Kidney glomerular epithelial cell (primary cell): ENCODE measurements at places on chromosomes 4 and X.

GRCh38 chr4:72486991-72487390 is 82.0 kb downstream of the ADAMTS3 start:
- DNase-seq: no peak

DNA sequence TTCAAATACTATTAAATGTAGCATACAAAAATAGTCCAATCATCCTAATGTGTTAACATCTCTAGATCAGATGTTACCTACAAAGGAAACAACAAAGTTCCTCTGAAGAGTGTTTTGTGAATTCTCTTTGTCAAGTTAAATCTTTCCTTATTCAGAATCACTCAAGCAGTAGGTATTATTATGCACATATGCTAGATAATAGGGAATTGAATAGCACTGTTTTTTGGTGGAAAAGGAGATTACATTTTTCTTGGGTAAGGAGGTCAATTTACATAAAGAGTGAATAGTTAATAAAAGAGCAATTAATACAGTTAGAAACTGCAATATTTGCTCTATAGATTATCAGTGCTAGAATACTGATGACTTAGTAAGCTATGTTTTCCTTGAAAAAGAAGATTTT is 130.7 kb downstream of the BTC start:
- DNase-seq: no peak

- no peak for DNase-seq
Measured at GRCh38 chrX:106728337-106728736, 1.8 kb downstream of the RNF128 start.

GRCh38 chr4:151717314-151717713 is 43.5 kb downstream of the GATB start:
- DNase-seq: no peak

- no peak for DNase-seq
Measured at GRCh38 chrX:6852869-6853268, 294.6 kb upstream of the STS start.

DNA sequence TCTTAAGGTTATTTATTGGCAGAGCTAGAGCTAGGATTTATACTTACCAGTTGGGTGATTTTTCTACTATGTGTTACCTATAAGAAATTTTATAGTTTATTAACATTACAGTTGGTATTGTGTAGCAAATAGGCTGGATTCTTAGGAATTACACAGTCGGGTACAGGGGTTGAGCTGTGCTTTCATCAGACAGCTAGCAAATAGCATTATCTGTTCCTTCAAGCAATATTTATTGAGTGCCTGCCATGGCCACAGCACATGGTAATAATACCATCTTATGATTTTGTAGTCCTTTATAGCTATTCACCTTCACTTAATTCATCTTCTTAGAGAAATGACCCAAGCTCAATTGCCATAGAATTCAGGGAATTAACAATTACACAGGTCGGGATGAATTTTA is 109.4 kb upstream of the PACRGL start:
- no peak for DNase-seq

- no peak for DNase-seq
Measured at GRCh38 chr4:55304303-55304702, 41.7 kb upstream of the SRD5A3 start.

DNA sequence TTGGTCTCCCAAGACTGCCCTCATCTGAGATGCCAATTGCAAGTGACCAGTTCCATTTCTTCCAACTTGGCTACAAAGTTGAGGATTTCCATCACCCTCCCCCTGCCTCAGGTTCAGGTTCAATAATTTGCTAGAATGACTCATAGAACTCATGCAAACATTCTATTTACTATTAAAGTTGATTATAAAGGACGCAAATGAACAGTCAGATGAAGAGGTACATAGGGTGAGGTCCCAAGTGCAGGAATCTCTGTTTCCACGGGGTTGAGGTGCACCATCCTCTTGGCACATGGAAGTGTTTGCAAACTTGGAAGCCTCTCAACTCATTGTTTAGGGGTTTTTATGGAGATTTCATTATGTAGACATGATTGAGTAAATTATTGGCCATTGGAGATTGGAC is 41.0 kb downstream of the FGFBP1 start:
- DNase-seq: no peak

DNA sequence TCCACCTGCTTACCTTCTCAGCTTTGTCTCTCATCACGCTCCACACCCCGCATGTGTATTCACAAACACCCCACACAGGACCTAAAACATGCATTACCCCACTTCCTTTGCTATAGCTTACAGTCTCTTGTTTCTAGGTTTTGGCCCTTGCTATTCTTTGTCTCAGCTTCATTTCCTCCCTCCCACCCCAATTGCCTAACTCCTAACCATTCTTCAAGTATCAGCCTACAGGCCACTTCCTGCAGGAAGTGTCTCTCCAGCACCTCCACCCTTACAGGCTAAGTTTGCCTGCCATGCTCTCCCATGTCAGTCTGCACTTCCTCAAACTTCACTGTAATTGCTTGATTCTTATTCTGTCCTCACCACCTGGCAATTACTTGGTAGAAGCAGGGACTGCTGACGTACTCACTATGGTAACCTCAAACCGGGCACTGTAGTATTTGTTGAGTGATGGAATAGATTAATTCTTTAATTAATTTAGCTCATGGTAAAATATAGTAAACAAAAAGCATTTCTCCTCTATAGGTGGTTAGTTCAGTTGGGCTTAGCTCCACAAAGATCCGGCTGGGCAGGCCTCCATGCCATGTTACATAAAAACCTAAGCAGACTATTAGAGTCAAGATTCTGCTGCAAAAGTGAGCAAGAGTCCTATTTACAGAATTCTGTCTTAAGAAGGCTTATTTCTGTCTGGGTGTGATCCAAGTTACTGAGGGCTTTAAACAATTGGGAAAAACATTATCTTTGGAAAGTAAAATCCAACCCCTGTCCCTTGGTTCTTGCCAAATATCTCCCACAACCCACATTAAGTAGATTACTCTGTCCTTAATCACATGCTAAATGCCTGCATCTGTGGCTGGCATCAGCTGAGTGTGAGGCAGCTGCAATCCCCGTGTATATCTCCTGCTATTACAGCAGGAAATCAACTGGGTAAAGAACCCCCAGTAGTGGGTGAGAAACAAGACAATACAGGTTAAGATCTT is 124.7 kb upstream of the CPEB2 start:
- no peak for DNase-seq

GRCh38 chr4:78145622-78146021 is 88.5 kb downstream of the FRAS1 start:
- DNase-seq: no peak

DNA sequence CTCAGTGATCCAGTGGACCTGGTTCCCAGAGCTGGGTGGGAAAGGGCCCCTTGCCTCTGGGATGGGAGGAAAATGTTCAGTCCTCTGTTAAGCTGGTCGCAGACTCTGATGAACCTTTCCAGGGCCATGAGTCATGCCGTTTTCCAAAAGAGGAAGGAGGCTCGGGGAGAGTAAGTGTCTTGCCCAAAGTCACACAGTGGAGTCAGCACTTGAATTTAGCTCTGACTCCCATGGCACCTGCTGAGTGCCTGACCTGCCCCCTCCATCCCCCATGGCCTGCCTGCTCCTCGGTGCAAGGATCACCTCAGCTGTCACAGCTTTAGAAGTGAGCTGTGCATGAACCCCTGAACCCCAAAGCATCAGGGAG is 14.0 kb upstream of the KIAA0232 start:
- DNase-seq: no peak

DNA sequence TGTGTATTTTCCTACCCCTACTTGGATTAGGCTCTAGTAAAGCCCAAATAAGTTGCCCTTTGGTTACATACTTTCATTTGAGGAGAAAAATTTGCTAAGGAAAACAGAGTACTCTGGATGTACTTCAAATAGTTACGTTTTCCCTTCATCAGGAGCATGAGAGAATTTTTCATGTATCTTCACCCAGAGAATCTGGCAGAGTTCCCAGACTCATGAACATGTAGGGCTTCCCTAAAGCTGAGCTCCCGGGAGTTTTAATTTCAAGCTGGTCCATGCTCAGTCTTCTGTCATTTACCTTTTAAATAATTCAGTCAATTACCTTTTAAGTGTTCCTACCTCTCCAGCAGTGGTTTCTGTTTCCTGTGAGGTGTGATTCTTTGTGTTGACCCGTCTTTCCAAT is 367.5 kb upstream of the GRID2 start:
- DNase-seq: no peak

GRCh38 chr4:174714393-174715211 is 114.4 kb downstream of the GLRA3 start:
- DNase-seq: peak; percentile 30

GRCh38 chr4:1205586-1206298 is 33.4 kb upstream of the SPON2 start:
- DNase-seq: no peak

DNA sequence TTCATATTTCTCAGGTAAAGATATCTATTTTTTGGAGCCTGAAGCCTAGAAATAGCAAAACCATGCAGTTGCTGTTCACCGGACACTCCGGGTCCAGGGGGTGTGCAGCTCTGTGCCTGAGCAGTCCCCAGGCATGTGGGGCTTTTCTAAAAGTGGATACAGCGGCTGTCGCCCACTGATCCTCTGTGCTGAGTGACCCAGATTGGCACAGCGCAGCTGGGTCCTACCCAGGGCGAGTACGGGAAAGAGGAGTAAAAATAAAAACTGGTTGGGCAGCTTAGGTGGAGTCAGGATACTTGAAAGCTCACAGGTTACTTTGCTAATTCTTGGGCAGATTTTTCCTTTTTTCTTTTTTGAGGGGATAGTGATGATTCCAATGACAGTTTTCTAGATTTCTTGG is 118.8 kb downstream of the UCHL1 start:
- DNase-seq: no peak

DNA sequence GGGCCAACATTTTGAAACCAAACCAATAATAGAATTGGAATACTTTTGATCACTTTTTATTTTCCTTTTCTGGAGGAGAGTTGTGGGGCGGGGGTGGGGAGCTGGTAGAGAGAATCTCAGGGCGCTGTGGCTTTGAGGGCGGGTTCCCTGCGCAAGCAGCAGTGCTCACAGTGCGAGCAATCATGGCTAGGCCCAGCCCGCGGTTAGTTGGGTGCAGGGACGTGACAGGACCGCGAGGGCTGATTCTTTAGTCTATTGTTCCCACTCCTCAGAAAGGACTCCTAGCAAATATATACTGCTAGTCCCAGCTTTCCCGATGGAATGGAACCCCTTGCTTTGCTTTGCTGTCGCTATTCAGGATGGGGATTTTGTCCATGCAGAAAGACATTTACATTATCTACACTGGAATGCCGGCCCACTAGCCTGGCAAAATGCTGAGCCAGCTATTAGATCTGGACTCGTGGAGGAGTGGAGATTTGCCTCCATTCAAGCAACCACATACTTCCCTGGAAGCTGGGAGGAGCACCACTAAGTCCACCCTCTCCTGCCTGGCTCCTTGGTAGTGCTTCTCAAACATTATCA is 23.9 kb upstream of the APLN start:
- DNase-seq: no peak

DNA sequence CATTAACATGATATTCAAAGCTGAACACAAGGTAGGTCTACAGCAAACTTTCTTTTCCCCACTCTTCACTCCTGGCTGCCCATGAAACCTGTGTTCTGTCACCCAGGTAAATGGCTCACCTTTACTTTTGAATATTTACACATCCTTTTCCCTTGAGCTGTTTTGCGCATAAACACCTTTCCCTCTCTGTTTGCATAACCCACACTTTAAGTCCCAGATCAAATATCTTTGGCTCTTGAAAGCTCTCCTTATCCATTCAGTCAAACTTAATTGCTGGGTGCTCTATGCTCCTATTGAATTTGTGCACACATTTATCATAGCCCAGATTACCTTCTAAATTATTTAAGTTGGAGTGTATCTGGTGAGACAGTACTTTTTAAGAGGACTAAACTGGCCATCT is 51.7 kb upstream of the ATP8A1 start:
- DNase-seq: no peak

GRCh38 chr4:38322714-38323113 is 341.3 kb upstream of the KLF3 start:
- DNase-seq: peak; percentile 21

DNA sequence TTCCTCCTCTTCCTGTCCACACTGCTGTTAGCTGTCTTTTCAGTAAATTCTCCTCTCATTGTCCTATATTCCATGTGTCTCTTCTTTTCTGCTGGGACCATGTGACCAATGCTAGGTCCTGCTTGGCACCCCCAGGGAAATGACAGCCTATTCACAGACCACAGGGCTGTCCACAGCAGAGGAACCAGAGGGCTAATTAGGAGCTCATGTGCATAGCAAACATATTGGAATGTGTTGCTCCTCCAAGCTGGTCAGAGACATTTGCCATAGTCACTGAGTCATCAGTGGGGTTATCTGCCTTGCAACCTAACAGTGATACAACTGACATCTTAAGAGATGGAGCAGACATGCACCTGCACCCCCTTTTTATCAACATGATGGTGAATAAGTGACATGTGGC is 67.9 kb upstream of the PUDP start:
- DNase-seq: no peak

- peak; percentile 78 for DNase-seq
Measured at GRCh38 chr4:94406668-94407437, 44.9 kb upstream of the PDLIM5 start.

DNA sequence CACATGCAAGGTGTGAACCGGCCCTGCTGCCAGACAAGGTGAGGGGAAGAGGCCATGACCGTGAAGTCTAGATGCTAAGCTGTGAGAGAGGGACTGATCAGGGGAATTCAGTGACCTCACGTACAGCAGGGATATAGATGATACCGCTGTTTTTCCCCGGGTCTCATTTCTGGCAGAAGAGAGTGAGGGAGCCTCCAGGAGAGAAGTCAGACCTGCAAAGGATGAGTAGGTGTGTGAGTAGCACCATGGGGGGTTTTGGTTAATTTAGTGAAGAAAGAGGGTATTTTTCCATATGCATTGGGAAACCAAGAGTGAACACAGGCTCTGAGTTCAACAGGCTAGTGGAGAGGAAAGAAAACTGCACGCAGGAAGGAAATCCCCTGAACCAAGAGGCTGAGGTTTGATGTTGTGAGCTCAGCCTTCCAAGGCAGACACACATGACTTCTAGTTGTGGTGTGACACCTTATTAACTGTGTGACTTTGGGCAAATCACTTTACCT is 127.6 kb upstream of the GATB start:
- DNase-seq: no peak

- no peak for DNase-seq
Measured at GRCh38 chr4:145763399-145763798, 83.5 kb downstream of the C4orf51 start.

- peak; percentile 3 for DNase-seq
Measured at GRCh38 chrX:66676413-66676812, 37.5 kb upstream of the EDA2R start.

DNA sequence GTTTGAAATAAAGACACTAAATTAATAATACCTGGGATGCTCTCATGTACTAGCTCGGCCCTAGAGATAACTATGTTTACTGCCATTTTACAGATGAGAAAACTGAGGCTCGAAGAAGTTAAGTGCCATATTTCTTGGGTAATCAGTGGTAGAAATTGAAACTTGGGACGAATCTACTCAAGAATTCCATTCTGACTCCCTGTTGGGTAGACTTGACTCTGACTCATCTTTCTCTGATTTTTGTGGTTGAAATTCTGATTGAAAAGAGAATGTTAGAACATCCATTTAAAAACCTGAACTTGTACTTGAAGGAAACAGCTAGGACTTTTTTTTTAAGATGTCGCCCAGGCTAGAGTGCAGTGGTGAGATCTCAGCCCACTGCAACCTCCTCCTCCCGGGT is 50.1 kb upstream of the NSUN7 start:
- no peak for DNase-seq

GRCh38 chrX:45851434-45851991 is 650.8 kb upstream of the DIPK2B start:
- peak; percentile 20 for DNase-seq

GRCh38 chr4:185398618-185399017 is 2.0 kb downstream of the ANKRD37 start:
- no peak for DNase-seq
